ENCODE measurements at places on chromosomes 5 and 9.

DNA sequence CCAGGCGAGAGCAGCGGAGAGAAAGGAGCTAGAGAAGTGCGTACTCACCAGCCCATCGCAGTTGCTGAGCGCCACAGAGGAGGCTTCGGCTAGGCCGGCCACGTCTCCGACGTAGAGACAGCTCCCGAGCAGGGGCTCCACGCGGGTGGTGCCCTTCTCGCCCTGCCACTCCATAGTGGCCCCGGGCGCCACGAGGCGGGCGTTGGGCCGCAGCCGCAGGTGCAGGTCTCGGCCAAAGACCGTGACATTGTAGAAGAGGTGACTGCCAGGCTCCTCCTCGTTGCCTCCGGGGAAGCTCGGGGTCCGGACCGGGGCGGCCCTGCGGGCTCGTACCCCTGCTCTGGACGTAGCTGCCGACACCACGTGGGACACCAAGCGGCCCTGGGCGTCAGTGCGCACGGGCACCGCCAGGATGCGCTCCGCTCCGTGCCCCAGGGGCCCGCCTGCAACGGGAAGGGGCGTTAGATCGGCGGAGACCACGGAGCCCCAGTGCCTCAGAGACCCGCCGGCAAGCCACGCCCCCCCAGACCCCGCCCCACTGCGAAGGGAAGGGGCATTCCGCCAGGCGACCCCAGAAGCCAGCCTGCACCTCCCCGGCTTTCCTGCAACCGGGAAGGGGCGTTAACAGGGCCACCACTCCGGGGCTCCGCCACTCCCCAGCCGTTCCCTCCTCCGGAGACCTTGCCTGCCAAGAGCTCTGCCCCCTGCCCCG lies 1.4 kb downstream of the ADAMTS2 start:
- peaks cover 68% of the 10 kb centered on the region for H3K27me3 ChIP-seq
- no peaks in the 10 kb centered on the region for H3K36me3 ChIP-seq
- no peak for DNase-seq
- no peak overlapping the region for H3K27ac ChIP-seq
- H3K4me3 ChIP-seq = peak overlapping the region; percentile 65

- no peak overlapping the region for H3K27ac ChIP-seq
- H3K4me1 ChIP-seq = no peaks in the 10 kb centered on the region
- H3K36me3 ChIP-seq = no peaks in the 10 kb centered on the region
- H3K4me3 ChIP-seq = no peak overlapping the region
Measured at GRCh38 chr5:38420691-38421390, 135.6 kb downstream of the LIFR start.

- H3K27ac ChIP-seq = no peak overlapping the region
- no peaks in the 10 kb centered on the region for H3K27me3 ChIP-seq
- H3K4me3 ChIP-seq = no peak overlapping the region
- H3K36me3 ChIP-seq = no peaks in the 10 kb centered on the region
- peaks cover 7% of the 10 kb centered on the region for H3K4me1 ChIP-seq
- no peak for DNase-seq
Measured at GRCh38 chr9:78383130-78383529, 86.2 kb downstream of the PSAT1 start.

GRCh38 chr5:178476972-178477754 lies 113.0 kb downstream of the COL23A1 start:
- no peak for DNase-seq
- H3K4me3 ChIP-seq = no peak overlapping the region
- H3K4me1 ChIP-seq = peaks cover 12% of the 10 kb centered on the region
- no peaks in the 10 kb centered on the region for H3K27me3 ChIP-seq

DNA sequence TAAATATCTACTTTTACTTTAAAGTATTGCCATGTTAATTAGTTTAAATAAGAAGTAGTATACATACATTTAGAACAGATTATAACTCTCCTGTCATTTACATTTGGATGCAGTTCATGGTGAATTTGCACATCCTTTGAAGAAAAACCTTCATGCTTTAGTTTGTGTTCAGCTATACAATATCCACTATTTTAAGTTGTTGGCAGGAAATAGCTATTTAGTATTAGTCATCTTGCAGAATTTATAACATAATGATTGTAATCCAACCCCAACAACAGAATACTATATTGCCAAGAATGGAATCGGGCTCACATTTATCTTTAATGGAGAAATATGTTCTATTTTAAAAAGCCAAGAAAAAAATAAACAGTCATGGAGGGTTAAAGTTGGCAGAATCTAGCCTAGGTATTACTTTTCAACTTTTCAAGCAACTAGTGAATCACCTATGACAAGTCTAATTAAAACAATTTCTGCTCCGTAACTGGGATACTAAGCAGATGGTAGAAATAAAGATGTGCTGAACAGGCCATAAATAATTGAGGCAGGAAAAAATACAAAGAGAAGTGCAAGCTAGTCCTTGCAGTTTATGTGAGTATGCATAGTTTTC lies 1170.6 kb upstream of the NUDT12 start:
- DNase-seq = no peak
- H3K27me3 ChIP-seq = no peaks in the 10 kb centered on the region
- H3K4me3 ChIP-seq = no peak overlapping the region
- no peaks in the 10 kb centered on the region for H3K36me3 ChIP-seq

Data from mesothelial cell of epicardium (in vitro differentiated cells).